Nephron progenitor cell (in vitro differentiated cells): ENCODE measurements at places on chromosomes 12 and 14.

DNA sequence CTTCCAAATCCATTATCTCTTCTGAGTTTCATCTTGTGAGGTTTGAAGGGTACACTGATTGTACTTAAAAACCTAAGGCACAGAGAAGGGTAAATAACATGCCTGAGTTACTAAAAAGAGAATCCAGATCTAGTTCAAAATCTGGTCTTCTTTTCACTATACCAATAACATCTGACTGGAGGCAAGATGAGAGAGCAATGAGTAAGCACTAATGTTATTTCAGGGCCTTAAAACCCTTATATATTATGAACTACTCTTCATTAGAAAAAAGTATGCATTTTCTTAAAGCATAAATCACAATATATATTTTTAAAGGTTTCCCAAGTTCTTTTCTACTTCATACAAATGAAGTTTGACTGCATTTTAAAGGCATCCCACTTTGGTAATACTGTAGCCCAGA, 60.2 kb downstream of the GXYLT1 start:
- no peak for DNase-seq
- H3K36me3 ChIP-seq, result peaks cover 56% of the 10 kb centered on the region
- no peak overlapping the region for H3K27ac ChIP-seq
- no peaks in the 10 kb centered on the region for H3K4me1 ChIP-seq

- H3K27me3 ChIP-seq, result peaks cover 3% of the 10 kb centered on the region
- no peak overlapping the region for H3K4me3 ChIP-seq
- H3K4me1 ChIP-seq, result no peaks in the 10 kb centered on the region
These were observed 50.3 kb downstream of the BCL2L14 start for GRCh38 chr12:12121061-12121460.

DNA sequence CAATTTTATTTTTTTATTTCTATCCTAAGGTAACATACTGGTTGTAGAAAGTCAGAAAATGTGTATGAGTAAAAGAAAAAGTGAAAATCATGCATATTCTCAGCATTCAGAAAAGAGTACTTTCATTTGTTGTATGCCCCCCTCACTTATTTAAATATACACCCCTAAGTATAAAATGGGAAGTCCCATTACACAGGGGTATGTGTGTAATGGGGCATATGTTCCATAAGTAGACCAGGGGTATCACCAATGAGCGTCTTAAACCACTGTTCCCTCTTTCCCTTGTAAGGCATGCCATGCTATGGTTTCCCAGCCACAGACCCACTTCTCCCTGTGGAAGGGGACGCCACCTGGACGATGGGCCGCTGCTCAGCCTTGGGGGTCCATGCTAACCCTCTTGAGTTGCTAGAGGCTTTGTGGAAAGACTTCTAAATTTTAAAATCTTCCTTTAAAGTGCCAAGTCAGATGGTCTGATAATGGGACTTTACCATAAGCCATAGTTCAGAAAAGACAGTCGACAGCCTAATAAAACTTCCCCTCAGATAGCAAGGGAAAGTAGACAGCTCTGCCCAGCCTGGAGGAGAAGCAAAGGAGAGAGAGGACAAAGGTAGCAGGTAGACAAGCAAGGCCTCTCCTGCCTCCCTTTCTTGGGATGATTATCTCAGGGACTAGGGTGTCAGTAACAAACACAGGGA, 118.2 kb downstream of the ZFP36L1 start:
- H3K27ac ChIP-seq, result no peak overlapping the region
- H3K36me3 ChIP-seq, result peaks cover 2% of the 10 kb centered on the region
- peaks cover 7% of the 10 kb centered on the region for H3K27me3 ChIP-seq

- peak overlapping the region; percentile 82 for H3K27ac ChIP-seq
- H3K36me3 ChIP-seq, result no peaks in the 10 kb centered on the region
- DNase-seq, result no peak
- peak overlapping the region; percentile 92 for H3K4me3 ChIP-seq
These were observed 668 bp downstream of the TMEM260 start for GRCh38 chr14:56580221-56580711.

- peaks cover 8% of the 10 kb centered on the region for H3K27me3 ChIP-seq
- peaks cover 49% of the 10 kb centered on the region for H3K4me1 ChIP-seq
- H3K4me3 ChIP-seq, result no peak overlapping the region
- DNase-seq, result no peak
These were observed 268.7 kb upstream of the TBX3 start for GRCh38 chr12:114952573-114953271.

DNA sequence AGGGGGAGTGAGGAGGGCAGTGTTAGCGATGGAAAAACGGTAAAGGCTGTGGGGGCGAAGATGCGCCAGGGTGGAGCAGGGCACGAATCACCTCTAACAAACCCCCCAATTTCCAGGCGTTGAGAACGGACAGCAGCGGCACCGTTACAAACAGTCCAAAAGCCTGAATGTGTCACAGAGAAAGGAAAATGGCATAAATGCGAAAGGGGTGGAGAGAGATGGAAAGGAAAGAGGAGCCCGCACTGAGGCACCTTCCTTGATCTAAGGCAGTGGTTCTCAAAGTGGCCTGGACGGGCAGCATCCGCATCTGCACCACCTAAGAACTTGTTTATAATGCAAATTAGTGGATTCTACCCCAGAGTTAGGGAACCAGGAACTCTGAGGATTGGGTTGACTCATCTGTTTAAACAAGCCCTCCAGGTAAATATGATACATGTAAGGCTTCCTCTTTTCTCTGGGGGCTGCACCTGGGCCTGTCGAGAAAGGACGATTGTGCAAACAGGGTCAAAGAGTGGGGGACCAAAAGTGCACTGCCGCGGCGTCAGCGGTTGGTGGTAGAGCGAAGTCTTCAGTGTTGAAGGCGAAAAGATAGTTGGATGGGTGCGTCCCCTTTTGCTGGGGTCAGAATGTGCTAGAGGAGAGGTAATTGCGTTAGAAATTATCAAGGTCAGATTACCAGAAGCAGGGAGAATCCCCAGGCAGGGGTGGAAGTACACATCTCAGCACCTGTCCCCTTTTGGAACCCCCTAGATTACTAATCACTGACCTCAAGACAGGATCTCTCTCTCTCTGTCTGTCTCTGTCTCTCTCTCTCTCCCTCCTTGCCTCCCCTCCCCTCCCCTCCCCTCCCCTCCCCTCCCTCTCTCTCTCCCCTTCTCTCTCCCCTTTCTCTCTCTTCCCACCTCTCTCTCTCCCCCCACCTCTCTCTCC, 1.3 kb upstream of the KCNH5 start:
- peaks cover 27% of the 10 kb centered on the region for H3K27me3 ChIP-seq
- peak overlapping the region; percentile 87 for H3K4me3 ChIP-seq
- peaks cover 23% of the 10 kb centered on the region for H3K4me1 ChIP-seq
- DNase-seq, result peak; percentile 11
- no peak overlapping the region for H3K27ac ChIP-seq
- H3K36me3 ChIP-seq, result no peaks in the 10 kb centered on the region

GRCh38 chr12:12902036-12902435, 10.7 kb downstream of the GPRC5A start:
- H3K4me3 ChIP-seq, result no peak overlapping the region
- DNase-seq, result no peak
- no peaks in the 10 kb centered on the region for H3K36me3 ChIP-seq

GRCh38 chr12:114604606-114605005, 79.4 kb downstream of the TBX3 start:
- H3K36me3 ChIP-seq, result no peaks in the 10 kb centered on the region
- H3K27me3 ChIP-seq, result peaks cover 38% of the 10 kb centered on the region
- H3K4me1 ChIP-seq, result peaks cover 6% of the 10 kb centered on the region

DNA sequence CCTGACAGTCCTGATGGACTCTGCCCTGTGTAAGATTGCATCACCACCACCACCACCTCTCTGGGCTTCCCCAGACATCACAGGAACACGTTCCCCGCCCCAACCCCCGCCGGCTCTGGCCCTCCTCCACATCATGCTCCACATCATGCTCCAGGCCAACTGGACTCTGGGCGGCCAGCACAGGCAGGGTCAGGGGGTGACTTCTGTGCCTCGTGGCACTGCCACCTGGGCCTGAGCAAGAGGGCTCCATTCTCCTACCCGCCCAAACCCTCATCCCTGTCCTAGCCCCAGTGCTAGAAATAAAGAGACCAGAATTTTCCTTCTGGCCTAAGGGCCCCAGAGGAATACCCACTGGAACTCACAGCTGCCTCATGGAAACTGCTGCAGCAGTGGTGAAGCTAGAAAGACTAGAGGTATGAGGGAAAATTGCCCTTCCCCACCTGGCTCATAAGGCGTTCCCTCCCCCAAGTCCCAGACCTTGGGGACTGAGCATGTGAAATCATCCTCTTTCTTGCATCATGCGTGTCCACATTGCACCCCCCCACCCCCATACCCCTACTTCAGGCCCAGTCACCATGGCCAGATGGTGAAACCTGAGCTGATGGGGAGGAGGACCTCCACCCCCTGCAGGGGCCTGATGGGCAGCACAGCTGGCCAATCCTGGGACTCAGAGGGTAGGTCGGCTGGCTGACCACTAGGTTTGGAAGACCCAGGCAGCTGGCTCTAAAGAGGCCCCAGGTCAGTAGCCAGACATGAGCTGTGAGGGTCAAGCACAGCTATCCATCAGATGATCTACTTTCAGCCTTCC, at the start of gene INHBE:
TSS of gene INHBE (plus strand) at position 742 of the 808 bp plus-strand sequence. CDS start 230 bp downstream, outside the sequence.
- peak within 1 kb of the TSS; percentile 74 for H3K4me3 ChIP-seq
- H3K27me3 ChIP-seq, result peaks cover 11% of the 10 kb centered on the region
- H3K27ac ChIP-seq, result no peak within 1 kb of the TSS
- peak; percentile 74 for DNase-seq

DNA sequence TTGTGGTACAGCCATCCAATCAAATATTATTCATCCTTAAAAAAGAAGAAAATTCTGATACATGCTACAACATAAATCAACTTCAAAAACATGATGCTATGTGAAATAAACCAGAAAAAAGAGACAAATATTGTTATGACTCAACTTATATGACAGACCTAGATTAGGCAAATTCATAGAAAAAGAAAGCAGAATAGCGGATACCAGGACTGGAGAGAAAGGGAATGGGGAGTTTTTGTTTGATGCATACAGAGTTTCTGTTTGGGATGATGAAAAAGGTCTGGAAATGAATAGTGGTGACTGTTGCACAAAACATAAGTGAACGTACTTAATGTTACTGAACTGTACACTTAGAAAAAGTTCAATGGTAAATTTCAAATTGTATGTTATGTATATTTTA, 82.3 kb downstream of the SPPL3 start:
- H3K4me3 ChIP-seq, result no peak overlapping the region
- peaks cover 56% of the 10 kb centered on the region for H3K4me1 ChIP-seq
- no peak for DNase-seq
- no peaks in the 10 kb centered on the region for H3K27me3 ChIP-seq
- H3K36me3 ChIP-seq, result peaks cover 4% of the 10 kb centered on the region

GRCh38 chr14:76717508-76718290, 43.6 kb upstream of the VASH1 start:
- peaks cover 38% of the 10 kb centered on the region for H3K4me1 ChIP-seq
- H3K27me3 ChIP-seq, result no peaks in the 10 kb centered on the region
- H3K36me3 ChIP-seq, result peaks cover 5% of the 10 kb centered on the region
- DNase-seq, result no peak
- H3K27ac ChIP-seq, result no peak overlapping the region

GRCh38 chr14:84144166-84144565, 1385.8 kb upstream of the FLRT2 start:
- H3K27me3 ChIP-seq, result peaks cover 7% of the 10 kb centered on the region
- H3K27ac ChIP-seq, result no peak overlapping the region
- no peaks in the 10 kb centered on the region for H3K36me3 ChIP-seq

DNA sequence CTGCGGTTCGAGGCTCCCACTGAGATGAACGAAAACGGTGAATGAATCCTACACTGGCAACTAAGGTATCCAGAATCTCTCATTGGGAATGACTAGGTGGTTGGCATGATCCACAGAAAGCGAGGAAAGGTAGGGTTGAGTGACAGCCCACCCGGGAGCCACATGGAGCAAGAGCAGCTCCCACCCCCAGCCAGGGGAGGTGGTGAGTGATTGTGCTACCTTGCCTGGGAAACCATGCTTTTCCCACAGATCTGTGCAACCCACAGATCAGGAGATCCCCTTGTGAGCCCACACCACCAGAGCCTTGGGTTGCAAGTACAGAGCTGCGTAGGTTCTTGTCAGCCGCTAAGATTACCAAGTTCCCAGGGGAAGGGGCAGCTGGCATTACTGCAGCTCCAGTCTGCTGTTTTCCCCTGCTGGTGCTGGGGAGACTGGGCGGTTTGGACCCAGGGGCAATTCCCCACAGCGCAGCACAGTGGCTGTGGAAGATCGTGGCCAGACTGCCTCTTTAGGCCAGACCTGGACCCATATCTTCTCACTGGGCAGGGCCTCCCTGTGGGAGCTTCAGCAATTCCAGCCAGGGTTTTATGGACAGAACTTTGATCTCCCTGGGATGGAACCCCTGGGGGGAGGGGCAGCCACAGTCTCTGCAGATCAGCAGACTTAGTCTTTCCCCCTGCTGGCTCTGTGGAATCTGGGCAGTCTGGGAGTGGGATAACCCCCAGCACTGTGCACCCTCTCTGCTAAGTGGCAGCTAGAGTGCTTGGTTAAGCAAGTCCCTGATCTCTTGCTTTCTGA, 44.6 kb upstream of the PPP4R3A start:
- no peak overlapping the region for H3K4me3 ChIP-seq
- peaks cover 4% of the 10 kb centered on the region for H3K27me3 ChIP-seq
- peak; percentile 38 for DNase-seq
- H3K27ac ChIP-seq, result no peak overlapping the region

DNA sequence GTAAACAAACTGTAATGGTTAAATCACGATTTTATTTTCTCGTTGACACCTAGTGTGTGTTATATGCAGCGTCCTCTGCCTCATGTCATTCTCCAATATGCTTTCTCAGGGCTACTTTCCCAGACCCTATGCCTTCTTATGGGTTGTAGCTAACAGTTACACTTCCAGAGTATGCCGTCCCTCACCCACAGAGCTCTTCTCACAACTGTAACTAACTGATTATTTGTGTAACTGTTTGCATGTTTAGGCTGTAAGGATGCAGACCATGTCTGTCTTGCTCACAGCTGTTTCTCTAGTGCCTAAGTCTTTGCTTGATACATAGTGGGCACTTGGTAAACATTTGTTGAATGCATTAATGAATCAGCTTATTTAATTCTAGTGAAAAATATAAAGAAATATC, 417.5 kb downstream of the ZFP36L1 start:
- peak overlapping the region; percentile 55 for H3K27ac ChIP-seq
- peaks cover 6% of the 10 kb centered on the region for H3K27me3 ChIP-seq
- H3K36me3 ChIP-seq, result peaks cover 9% of the 10 kb centered on the region
- DNase-seq, result no peak
- H3K4me1 ChIP-seq, result peaks cover 48% of the 10 kb centered on the region
- H3K4me3 ChIP-seq, result no peak overlapping the region

- peaks cover 11% of the 10 kb centered on the region for H3K27me3 ChIP-seq
- no peak for DNase-seq
- H3K4me3 ChIP-seq, result no peak overlapping the region
- peaks cover 18% of the 10 kb centered on the region for H3K4me1 ChIP-seq
- H3K27ac ChIP-seq, result no peak overlapping the region
These were observed 177.1 kb downstream of the CACNA1C start for GRCh38 chr12:2229661-2230539.
